ENCODE measurements at places on chromosomes 1 and 21. TPM values are rescaled to one million over a fixed set of nuclear protein-coding genes. Genes with fewer than 3 reads are reported as not detected.

DNA sequence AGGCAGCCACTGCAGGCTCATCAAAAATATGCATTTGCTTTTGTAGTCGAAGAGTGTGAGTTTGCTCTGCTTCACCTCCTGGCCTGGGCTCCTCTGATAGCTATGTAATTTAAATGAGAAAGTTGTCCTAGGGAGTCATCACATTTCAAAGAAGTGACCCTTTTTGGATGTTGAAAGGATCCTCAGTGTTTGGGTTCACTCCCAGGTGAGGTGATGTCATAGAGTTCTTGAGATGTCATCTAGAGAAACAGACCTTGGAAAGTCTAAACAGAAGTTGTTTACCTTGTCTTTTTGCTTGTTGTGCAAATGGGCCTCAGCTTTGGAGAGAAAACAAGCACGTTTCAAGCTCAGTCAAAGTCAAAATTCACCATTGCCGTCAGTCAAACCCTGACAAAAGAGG lies 92.0 kb upstream of the BARHL2 start:
- DNase-seq: no peak

- DNase-seq: no peak
Measured at GRCh38 chr1:204084247-204084772, 11.4 kb downstream of the SOX13 start.

GRCh38 chr1:181169281-181169865 lies 80.9 kb downstream of the IER5 start:
- no peak for DNase-seq

- DNase-seq: no peak
Measured at GRCh38 chr1:47555306-47555705, 117.5 kb downstream of the FOXD2 start.

Gene HSD3B1
- total RNA-seq: not detected

DNA sequence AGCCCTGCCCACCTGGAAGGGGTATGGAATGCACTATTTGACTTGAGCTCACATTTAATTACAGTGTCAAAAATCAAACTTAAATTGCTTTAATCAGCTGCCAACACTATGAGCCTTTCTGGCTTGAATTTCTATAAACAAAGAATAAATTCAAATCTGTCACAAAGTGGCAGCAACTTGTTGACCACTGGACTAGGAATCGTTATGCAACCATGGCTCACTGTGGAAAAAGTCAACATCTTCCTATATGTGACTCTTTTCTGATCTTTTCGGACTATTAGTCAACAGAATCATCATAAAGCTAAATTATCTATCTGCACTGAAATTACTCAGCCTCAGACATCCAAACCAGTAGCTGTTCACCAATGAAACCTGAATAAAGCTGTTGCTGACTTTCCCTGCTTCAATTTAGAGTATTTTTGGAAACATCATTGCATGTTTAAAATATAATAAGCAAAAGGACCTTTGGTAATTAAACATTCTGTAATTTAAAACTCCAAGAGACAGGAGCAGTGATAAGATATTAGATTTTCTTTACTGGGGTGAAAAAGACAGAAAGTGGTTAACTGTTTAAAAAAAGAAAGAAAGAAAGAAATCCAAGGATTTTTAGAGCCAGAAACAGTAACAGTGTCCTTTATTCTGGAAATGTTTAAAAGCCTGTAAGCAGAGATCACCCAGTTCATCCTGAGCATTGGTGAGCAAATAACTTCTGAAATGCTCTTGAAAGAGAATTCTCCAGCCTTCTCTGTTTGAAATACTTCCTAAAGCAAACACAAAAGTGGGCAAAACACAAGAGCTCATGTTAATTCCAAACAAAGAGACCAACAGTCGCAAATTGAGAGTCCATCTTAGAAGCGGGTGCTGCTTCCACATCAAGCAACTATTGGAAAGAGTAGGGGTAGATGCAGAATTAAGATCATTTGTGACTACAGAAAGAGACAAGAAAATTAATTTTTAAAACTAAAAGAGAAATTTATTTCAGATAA lies 26.2 kb upstream of the ERG start:
- DNase-seq: no peak

Gene KCNH1
- total RNA-seq: not detected

- no peak for DNase-seq
Measured at GRCh38 chr1:21229246-21230000, 52.7 kb upstream of the EIF4G3 start.

DNA sequence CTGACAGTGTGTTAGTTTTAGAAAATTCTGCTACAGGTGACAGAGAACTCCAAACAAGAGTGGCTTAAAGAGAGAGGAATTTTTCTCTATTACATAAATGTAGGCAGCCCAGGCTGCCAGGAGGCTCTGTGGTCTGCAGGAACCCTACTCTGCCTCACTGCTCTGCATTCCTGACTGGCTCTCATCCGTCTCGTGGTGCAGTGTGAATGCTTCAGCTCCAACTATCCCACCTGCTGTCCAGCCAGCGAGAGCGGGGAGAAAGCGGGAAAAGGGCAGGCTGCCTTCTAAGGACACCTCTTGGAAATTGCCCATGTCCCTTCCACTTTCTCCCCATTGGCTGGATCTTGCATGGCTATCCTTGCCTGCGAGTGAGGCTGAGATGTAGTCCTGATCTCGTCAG lies 131.3 kb downstream of the PEX14 start:
- DNase-seq: no peak

Gene INKA2
- total RNA-seq: 1.8 TPM

- no peak for DNase-seq
Measured at GRCh38 chr1:2351723-2352122, 39.6 kb downstream of the MORN1 start.

Gene SMIM11
- total RNA-seq: 20.0 TPM

DNA sequence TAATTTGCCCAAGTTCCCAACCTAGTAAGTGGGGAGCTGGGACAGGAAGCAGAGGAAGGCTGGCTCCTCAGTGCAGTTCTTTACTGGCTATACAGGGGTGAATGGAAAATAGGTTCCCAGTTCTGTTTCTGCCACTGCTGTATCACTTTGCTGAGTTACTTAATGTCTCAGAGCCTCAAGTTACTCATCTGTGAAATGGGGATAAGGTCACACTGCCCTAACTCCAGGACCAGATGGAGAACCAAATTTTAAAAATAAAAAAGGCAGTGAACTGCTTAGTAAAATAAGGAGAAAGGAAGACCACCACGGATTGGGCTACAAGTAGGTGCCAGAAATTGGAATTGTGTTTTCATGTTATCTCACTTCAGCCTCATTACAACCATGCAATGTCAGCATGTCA lies 147.8 kb downstream of the OMA1 start:
- DNase-seq: no peak

- DNase-seq: no peak
Measured at GRCh38 chr1:221856228-221857093, 114.6 kb upstream of the DUSP10 start.

Gene SPTA1
- total RNA-seq: not detected

DNA sequence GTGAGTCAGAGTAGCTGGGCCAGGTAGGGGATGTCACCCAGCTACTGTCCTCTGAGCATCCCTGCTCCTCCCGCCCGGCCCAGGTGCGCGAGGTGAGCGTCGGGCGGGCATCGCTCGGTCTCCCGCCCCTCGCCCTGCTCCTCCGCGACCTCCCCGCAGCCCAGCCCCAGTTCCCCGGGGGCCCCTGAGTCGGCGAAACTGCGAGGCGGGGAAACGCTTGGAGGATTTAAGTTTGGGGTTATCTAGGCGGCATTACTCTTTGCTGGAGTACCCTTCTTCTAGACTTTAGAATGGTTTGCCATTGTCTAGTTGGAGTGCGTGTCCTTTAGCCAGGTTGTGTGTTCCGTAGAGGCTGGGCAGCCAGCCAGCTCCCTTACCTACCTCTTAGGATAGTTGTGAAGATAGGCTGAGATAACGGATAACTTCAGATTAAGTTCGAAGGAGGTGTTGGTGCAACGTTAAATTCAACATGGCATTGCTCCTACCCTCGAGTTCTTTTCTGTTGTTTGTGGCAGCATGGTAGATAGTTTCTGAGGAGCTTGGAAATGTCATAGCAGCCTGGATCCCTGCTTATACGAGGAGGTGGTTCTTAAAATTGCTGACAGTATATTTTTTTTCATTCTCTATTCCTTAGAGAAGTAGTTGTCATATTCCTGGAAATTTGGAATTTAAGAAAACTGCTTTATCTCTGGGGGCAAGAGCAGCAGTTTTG lies 697 bp downstream of the AGO3 start:
- no peak for DNase-seq

Gene LAMC2
- not detected for total RNA-seq

DNA sequence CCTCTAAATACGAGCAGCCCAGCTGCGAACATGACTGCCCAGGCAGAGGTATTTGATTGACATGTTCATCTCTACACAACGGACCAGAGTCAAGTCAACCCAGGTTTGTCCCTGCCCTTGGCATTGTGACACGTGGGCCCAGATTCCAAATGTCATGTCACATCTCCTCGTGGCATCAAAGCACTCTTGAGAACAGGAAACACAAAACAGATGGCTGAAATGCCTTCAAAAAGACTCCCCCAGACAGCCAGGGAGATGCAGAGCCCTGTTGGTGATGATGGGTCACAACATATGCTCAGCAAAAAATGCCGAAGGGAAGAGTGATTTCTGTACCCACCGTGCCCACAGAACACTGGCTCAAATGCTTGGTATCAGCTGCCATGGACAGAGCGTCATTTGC lies 337.8 kb upstream of the DAB1 start:
- DNase-seq: no peak

GRCh38 chr1:61914823-61915482 lies 172.7 kb downstream of the PATJ start:
- DNase-seq: no peak

- DNase-seq: no peak
Measured at GRCh38 chr1:11318982-11319381, 46.0 kb downstream of the UBIAD1 start.

GRCh38 chr1:31243501-31244286 lies 4.0 kb upstream of the NKAIN1 start:
- no peak for DNase-seq

- DNase-seq: no peak
Measured at GRCh38 chr1:52867087-52867863, 24.7 kb downstream of the ZYG11A start.

Gene PAFAH2
- 12.1 TPM for total RNA-seq

Gene FAM177B
- not detected for total RNA-seq

DNA sequence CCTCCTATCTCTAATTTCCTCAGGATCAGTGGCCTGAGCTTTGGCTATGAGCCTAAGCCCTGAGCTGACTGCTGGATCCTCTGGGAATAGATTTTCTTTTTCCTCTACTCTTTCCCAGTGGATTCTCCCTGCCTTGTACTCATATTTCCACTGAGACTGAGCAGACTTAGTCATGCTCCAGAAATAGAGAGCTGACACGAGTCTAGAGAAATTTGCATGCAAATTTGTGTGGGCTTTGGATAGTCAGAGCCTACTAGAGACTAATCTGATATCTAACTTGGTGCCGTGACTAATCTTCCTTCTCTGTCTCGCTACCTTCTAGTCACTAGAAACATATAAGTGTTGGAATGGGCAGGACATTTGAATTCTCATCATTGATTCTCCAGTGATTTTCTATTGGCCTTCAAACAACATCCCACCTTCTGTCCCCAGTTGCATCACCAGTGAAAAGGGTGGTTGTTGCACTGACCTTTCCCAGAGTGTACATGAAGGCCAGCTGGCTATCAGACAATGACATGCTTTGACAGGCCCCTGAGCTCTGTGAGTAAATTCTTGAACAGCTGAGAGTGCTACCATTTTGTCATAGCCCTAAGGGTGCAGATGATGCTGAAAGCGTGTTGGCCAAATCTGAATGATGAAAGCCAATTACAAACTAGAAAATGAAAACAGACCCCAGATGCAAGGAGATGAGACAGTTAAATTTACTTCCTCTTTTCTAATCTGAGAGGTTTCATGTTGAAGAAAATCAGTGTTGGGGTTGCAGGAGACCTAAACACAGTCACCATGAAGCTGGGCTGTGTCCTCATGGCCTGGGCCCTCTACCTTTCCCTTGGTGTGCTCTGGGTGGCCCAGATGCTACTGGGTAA lies at the start of gene FCRLA:
Gene FCRLA (plus strand): TSS at position 748 of the 866 bp plus-strand sequence. CDS start 36 bp downstream, at position 784.
- no peak for DNase-seq

Gene LHX8
- total RNA-seq: not detected

GRCh38 chr1:54291276-54292001 lies 91.5 kb downstream of the MRPL37 start:
- no peak for DNase-seq

Gene SPATA21
- total RNA-seq: not detected

DNA sequence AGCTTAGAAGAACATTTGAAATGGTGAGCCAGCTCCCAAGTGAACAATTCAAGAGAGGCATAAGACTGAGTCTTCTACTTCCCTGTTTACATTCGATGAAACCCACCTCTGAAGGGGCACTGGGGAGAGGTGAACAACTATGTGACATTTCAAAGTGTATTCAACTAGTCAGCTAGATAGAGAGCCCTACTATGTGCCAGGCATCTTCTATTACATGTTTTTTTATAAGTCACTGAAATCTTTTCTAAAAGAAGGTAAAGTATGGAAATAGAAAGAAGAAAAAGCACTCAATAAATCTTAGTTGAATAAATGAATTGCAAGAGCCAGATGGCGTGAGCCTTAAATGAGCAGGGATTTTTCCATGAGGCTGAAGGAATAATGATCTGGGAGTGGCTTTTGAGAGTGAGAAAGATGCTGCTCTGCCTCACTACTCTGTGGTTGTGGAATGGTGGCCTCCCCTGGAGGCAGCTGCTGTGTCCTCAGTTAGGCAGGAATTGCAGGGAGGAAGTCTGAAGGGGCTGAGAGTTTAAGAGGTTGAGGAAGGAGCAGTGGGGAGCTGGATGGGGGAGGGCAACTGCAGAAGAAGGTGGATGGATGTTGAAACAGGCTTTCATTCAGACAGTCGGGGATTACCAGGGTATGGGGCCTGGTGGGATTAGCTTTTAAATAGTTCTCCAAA lies 10.4 kb upstream of the PTPRF start:
- no peak for DNase-seq

Gene PCP4L1
- total RNA-seq: not detected

Gene ARMH1
- 38.0 TPM for total RNA-seq

- DNase-seq: no peak
Measured at GRCh38 chr1:59161136-59161535, 135.8 kb upstream of the FGGY start.

Gene AHCTF1
- total RNA-seq: 53.0 TPM

DNA sequence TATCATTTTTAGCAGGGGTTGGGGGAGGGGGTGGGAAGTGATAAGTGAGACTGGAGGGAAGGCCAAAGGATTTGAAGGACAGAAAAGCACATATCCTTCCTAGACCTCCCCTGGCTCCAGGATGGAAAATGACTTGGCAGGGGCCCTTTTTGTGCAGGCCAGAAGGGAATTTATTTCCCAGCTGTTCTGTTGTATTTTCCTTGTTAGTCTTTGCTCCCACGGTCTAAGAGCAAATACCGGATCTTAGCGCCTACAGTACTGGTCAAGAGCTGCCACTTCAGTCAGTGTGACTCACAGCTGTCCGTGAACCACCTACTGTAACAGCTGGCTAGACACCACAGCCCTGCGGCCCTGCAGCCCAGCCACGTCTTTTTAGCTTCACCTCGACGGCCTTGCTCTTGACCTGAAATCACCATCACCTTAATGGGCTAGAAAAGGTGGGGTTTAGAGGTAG lies 51.0 kb upstream of the ERRFI1 start:
- no peak for DNase-seq

Gene DCST2
- total RNA-seq: 0.09 TPM

Gene AADACL4
- total RNA-seq: not detected
